Activated effector memory CD4-positive, alpha-beta T cell treated with Interleukin-2 at 50 U/mL for 16 hours (primary cell): ENCODE measurements at places on chromosomes 11 and 22.

- no peak for DNase-seq
These were observed 5.1 kb downstream of the EFEMP2 start for GRCh38 chr11:65867284-65868071.

DNA sequence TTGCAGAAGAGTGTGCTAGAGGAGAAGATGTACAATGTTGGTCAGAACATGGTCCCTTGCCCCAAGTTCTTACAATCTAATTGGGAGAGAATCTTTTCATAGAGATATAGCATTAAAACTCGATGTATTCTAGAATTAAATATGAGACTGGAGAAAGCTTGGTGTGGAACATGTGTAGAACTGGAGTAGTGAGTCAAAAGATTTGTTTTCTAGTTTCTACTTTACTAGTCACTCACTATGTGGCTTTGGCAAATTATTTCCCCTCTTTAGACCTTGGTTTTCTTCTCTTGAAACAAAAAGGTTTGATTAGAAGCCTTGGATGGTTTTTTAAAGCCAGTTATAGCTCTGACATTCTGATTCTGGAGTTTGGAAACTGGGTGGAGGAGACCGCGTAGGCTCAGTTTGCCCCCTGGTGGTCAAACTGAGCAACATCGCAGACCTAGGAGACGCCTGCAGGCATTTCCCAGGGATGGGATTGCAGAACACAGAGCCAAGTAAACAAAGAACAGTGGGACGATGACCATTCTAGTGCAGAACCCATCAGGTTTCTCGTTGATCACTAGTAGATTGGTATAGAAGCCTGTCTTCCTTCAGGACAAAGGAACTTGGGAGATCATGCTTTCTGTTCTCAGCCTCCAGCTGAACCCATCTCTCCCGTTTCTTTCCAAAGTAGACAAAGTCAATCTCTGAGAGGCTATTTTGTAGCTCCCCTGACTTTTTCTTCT is 8.5 kb upstream of the CHRDL2 start:
- DNase-seq, result peak; percentile 17

GRCh38 chr11:123235117-123235655 is 40.1 kb upstream of the CLMP start:
- DNase-seq, result no peak

GRCh38 chr11:124834526-124835180 is 30.6 kb upstream of the ROBO3 start:
- DNase-seq, result no peak

DNA sequence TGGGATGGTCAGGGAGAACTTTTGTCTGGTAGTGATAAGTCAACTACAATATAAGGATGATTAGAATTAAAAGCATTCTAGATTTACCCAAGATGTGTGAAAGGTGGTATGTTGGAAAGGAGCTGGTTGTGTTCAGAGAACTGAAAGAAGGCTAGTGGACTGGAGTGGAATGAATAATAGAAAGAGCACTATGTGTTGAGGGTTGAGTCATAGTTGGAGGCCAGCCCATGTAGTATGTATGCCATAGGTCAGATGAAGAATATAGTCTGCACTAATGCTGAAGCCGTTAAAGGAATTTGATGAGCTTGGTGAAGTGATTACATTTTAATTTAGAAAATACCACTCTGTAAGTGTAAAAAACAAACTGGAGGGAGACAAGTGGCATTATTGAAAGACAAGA is 514.1 kb downstream of the CNTN5 start:
- DNase-seq, result no peak
